ENCODE measurements at places on chromosomes 2 and 18. TPM values are rescaled to one million over a fixed set of nuclear protein-coding genes. Genes with fewer than 3 reads are reported as not detected.

The HS1BP3 gene
- total RNA-seq: 24.7 TPM

The FAM237A gene
- not detected for total RNA-seq

The FBXO36 gene
- 1.6 TPM for total RNA-seq

The LYPD1 gene
- total RNA-seq: 58.1 TPM

The BMP10 gene
- not detected for total RNA-seq

The METTL21A gene
- 14.5 TPM for total RNA-seq

The IL36A gene
- total RNA-seq: not detected

The CBLN2 gene
- 0.27 TPM for total RNA-seq

The SCYGR1 gene
- not detected for total RNA-seq

The PLGLB2 gene
- 2.7 TPM for total RNA-seq

The GLB1L gene
- total RNA-seq: 5.0 TPM

The TDRD15 gene
- under 0.01 TPM for total RNA-seq

The TLX2 gene
- not detected for total RNA-seq

The NUP35 gene
- 32.9 TPM for total RNA-seq

The C2orf80 gene
- total RNA-seq: not detected

The TMEFF2 gene
- 0.07 TPM for total RNA-seq

The CUL3 gene
- total RNA-seq: 112 TPM

The SPATA3 gene
- not detected for total RNA-seq

The DDX18 gene
- total RNA-seq: 80.5 TPM

The CAVIN2 gene
- total RNA-seq: 163 TPM

The DPP10 gene
- not detected for total RNA-seq

The RGPD3 gene
- total RNA-seq: 0.53 TPM

The ACADL gene
- not detected for total RNA-seq

The C2orf15 gene
- not detected for total RNA-seq

The TRPM8 gene
- not detected for total RNA-seq

The ANKRD36B gene
- total RNA-seq: 222 TPM

The POU3F3 gene
- not detected for total RNA-seq

The EMILIN1 gene
- 9.8 TPM for total RNA-seq

The GCG gene
- total RNA-seq: not detected

The OTOS gene
- total RNA-seq: not detected

The MEP1B gene
- not detected for total RNA-seq

The PTPRN gene
- not detected for total RNA-seq

The CCDC74B gene
- 0.66 TPM for total RNA-seq

The SERPINB11 gene
- not detected for total RNA-seq

The MDH1 gene
- 129 TPM for total RNA-seq

The DPYSL5 gene
- not detected for total RNA-seq

The LIPG gene
- total RNA-seq: 78.5 TPM

The GCC2 gene
- total RNA-seq: 42.7 TPM

The LRRC30 gene
- not detected for total RNA-seq

The SETBP1 gene
- 12.9 TPM for total RNA-seq

The MC2R gene
- not detected for total RNA-seq

The LDAH gene
- 22.1 TPM for total RNA-seq

The XIRP2 gene
- under 0.01 TPM for total RNA-seq

The UGT1A5 gene
- total RNA-seq: not detected

Data from thoracic aorta endothelial cell (primary cell).